Hindlimb muscle (tissue), 1 donor: ENCODE measurements at places on chromosomes 5 and 9.

GRCh38 chr9:92917176-92917800 is 30.0 kb upstream of the FGD3 start:
- DNase-seq, result no peak

- no peak for DNase-seq
Observed at GRCh38 chr9:88538311-88539085, 3.5 kb downstream of the NXNL2 start.

GRCh38 chr5:179267671-179268083 is 77.6 kb downstream of the ADAMTS2 start:
- no peak for DNase-seq

- DNase-seq, result peak; percentile 21
Observed at GRCh38 chr5:120465436-120465961, 1.4 kb downstream of the PRR16 start.

DNA sequence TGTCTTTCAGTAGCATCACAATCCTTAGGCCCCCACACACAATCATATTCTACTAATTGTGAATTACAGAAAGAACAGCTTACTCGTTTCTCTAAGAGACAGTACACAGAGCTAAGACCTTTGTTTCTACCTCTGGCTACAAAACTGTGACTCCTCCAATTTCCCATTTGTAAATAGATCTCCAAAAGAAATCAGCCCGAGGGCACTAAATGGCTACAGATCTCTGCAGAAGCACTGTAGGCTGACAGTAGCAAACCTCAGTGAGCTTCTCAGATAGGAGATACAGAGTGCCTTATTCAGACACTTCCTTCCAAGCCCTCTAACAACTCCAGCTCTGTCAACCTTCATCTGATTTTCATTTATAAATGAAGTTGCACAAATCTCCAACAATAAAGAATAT is 51.0 kb downstream of the EFNA5 start:
- no peak for DNase-seq

DNA sequence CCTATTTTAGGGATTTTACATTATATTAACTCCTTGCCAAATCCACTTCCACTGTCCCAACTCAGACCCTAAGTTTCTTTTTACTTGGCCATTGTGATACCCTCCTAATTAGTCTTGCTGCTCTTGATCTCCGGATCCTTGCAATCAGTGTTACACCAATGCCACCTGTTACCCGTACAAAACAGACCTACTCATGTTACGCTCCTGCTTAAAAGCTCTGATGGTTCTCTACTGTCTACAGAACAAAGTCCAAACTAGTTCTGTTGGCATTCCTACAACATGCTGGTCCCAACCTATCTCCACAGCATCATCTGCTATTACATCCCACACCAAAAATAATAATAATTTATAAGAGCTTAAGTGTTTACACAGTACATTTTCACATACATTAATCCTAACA is 9.8 kb downstream of the ECPAS start:
- DNase-seq, result no peak

GRCh38 chr5:148786456-148786855 is 40.0 kb upstream of the ADRB2 start:
- no peak for DNase-seq
